Muscle of leg (tissue), 16 donors: ENCODE measurements at places on chromosomes 1 and 21. TPM values are rescaled to one million over a fixed set of nuclear protein-coding genes. Genes with fewer than 3 reads are reported as not detected.

GRCh38 chr1:108627951-108628350, 32.9 kb downstream of the HENMT1 start:
- DNase-seq = no peak

DNA sequence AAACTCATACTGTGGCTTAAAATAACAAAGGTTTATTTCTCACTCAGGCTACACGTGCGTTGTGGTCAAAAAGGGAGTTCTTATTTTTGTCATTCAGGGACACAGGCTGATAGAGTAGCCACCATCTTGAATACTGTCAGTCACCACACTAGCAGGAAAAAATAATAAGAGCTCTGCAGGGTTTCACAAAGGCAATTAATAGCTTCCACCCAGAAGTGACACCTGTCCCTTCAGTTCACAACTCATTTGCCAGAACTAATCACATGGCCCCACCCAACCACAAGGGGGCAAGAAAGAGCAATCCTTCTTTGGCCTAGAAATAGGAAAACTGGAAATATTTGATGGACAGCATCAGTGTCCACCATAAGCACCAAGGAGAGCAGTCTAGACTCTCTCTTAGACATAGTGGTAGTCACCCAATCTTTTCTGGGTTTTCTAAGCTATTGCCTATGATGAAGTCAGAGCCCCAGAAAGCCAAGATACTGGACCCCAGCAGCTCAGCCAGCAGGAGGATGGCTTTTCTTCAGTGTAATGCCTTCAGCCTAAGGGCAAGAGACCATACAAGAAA, 8.2 kb downstream of the HAPLN2 start:
- DNase-seq = peak; percentile 37

GRCh38 chr1:207352554-207352953, 31.1 kb downstream of the CD55 start:
- no peak for DNase-seq

GRCh38 chr1:28126783-28127490, 38.5 kb upstream of the EYA3 start:
- DNase-seq = peak; percentile 41

DNA sequence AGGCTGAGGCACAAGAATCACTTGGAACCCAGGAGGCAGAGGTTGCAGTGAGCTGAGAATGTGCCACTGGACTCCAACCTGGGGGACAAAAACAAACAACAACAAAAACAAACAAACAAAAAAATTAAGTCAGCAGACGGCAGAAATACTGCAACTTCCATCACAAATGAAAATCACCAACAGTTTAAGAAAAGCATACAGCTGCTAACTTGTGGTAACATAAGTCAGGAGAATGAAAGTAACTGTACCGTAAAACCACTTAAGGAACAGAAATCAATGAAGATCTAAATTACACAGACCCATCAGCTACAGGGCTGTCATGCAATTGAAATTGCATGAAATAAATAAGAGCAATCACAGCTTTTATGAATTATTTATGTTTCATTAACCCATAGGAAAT, 25.0 kb downstream of the MCOLN2 start:
- no peak for DNase-seq

GRCh38 chr21:29737186-29737585, 202.6 kb downstream of the GRIK1 start:
- peak; percentile 89 for DNase-seq

DNA sequence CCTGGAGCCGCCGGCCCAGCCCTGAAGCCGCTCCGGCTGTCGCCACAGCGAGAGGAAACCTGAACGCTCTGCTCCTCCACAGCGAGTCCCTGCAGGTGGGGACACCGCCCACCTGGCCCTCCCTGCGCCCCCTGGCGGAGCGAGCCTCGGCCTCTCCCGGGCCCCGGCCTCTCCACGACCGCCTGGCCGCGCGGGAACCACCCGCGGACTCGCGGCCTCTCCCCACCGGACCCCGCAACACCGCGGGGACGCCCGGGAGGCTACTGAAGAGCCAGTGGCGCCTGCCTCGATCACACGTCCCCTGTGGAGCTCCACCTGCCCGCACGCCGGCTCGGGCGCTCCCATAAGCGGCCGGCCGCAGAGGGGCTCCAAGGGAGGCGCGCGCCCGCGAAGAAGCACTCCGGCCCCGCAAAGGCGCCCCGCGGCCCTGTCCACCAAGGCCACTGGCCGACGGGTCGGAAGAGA, 109.6 kb downstream of the KCNN3 start:
- no peak for DNase-seq

DNA sequence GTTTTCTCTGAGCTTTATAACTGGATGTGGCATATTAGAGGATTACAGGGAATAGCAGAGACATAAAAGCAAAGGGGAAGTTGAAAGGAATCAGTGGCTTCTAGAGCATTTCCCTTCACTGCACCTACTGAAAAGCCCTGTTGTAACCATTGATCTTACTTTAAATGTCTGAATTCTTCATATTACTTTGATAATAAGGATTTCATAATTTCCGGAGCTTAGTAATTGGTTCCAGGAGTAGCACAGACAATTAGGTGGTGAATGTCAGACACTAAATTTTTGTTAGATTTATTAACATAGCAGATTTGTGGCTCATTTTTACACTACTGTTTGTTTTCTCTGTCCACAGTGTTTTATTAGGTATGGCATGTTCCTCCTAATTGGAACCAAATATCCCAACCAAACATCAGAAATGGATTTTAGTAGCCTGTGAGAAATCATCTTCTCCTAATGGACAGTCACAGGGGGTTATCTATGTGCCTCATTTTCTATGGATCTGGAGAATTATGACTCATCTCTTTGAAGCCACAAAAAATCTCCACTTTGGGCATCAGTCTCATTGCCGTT, 100.5 kb downstream of the GIPC2 start:
- no peak for DNase-seq

GRCh38 chr21:31505975-31506374, 153.5 kb upstream of the SOD1 start:
- no peak for DNase-seq

DNA sequence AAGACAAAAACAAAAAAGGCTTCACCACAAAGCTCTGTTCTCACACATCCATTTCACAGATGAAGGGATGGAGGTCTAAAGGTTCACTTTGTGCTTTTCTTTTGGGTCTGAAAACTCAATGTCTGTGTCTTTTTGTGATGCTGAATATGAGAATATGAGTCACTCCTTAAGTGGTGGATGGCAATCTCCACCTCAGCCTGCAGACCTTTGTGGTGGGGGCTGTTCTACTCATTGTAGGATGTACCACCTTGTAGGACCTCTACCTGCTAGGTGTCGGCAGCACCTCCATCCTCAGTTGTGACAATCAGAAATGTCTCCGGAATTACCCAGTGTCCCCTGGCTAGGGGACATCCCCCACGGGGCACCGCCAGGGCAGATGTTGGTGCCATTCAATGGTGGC, 42.8 kb downstream of the UBASH3A start:
- DNase-seq = no peak

GRCh38 chr21:34983680-34984086, 65.4 kb downstream of the RUNX1 start:
- no peak for DNase-seq

DNA sequence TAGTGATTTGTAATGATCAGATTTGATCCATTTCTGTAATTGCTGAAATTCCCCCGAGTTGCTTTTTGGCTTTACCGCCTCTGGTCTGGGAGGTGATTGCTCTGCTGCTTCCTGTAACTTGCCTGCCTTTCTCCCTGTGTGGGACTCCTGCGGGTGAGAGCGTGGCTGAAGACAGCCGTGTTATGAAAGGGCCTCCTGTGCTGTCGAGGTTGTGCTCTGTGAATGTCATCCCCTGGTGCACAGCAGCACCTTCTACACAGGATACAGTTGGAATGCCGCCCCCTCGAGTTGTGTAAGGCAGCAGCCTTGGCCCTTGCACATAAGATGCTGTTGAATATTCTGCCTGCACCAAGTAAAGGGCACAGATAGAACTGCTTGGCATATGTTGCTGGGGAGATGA, 5.9 kb downstream of the SOD1 start:
- no peak for DNase-seq

- DNase-seq = peak; percentile 61
These were observed 15.7 kb downstream of the EPHX1 start for GRCh38 chr1:225825607-225826007.

DNA sequence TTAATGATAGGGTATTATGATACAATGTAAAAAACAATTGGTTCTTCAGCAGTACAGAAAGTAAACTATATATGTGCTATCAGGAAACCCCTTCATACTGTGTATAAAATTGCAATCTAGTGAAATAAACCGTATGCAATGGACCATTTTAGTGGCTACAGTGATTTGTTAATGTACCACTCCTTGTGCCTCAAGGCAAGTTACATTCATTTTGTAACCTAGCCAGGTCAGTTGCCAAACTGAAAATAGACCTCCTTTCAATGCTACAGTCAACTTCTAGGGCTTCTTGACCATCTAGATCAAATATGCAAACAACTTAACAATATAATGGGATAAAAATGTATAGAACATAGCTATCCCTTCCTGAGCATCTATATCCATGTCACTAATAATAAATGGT, 52.0 kb upstream of the RAVER2 start:
- DNase-seq = no peak

GRCh38 chr1:26321315-26322041, 3.7 kb downstream of the CD52 start:
- peak; percentile 91 for DNase-seq

The TRIM17 gene
- total RNA-seq = 0.27 TPM

The PLA2G2C gene
- not detected for total RNA-seq

The CFHR4 gene
- total RNA-seq = not detected

The INSRR gene
- total RNA-seq = 0.18 TPM

The OR2AK2 gene
- total RNA-seq = not detected

The KIF26B gene
- 0.89 TPM for total RNA-seq

The LPAR3 gene
- total RNA-seq = 0.13 TPM

The SLC9A1 gene
- 3.1 TPM for total RNA-seq

The PM20D1 gene
- 0.09 TPM for total RNA-seq

The ACTA1 gene
- 2,334 TPM for total RNA-seq
